ENCODE measurements at places on chromosomes 2 and 18.

- no peak for DNase-seq
Observed at GRCh38 chr18:11506856-11507255, 102.5 kb upstream of the SLC35G4 start.

GRCh38 chr2:10915236-10915635 lies 3.5 kb downstream of the KCNF1 start:
- DNase-seq = no peak

- DNase-seq = no peak
Observed at GRCh38 chr2:111171337-111171930, 50.7 kb downstream of the BCL2L11 start.

GRCh38 chr2:68280796-68281195 lies 28.5 kb upstream of the PPP3R1 start:
- no peak for DNase-seq

DNA sequence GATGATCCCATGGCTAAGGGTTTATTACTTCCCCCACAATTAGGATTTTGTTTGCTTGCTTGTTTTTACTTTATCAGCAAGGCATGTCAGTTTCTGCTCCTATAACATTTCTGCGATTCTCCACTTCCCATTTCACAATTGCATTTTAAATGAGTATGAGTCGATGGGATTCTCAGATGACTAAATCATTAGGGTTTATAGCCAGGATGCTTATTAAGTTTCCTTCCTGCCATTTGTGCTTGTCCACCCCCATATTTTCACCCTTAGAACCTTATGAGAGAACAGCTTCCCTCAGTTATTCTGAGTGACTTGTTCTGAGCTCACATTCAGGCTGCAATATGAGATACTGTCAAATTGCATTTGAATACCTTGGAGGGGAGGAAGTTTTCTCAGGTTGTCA lies 37.9 kb upstream of the C1GALT1C1L start:
- DNase-seq = no peak

DNA sequence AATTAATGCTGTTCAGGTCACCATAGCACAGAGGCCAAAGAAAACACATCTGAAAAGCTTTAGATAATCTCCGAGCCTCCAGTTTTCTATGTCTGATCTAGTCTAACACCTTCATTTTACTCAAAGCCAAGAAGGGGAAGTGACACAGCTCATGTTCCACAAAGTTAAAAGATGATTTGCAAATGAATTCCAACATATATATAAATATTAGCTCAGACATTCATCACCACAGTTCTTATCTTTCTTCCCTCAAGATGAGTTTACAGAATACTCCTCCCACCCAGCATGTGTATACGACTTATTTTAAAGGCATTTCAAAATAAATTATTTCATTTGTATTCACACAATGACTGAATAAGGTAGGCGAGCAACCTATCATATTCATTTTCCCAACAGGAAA lies 82.4 kb downstream of the AAK1 start:
- no peak for DNase-seq

DNA sequence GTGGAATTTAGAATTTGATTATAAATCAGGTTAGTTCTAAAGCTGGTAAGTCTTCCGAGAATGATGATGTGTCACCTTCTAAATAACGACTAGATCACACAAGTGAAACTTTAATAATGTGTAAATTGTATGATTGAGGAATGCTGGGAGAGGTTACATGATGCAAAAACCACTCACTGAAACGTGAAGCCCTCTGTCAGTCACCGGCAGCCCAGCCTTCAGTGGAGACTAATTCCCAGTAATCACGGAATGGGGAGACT lies 45.9 kb upstream of the ROCK2 start:
- DNase-seq = no peak

GRCh38 chr2:1743396-1744150 lies 742 bp downstream of the PXDN start:
- peak; percentile 65 for DNase-seq

GRCh38 chr2:64854773-64855237 lies 134.4 kb upstream of the SLC1A4 start:
- DNase-seq = peak; percentile 53

GRCh38 chr2:38712871-38713270 lies 38.3 kb downstream of the SRSF7 start:
- DNase-seq = peak; percentile 20

DNA sequence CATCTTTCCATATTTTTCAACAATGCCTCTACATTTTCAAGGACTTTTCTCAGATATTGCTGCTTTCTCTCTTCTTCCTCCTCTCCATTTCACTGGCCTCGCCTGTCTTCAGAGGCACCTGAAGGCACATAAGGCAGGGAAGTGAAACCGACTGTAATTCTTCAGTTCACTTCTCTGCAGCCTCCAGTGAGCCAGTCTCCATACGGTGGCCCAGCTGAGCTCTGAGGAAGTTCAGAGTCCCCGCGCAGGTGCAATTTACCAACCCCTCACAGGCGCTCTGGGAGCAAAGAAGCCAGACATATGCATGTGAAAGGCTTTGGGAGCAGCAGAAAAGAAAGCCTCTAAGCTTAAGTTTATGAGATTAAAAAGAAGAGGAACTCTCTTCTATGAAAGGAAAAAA lies 12.4 kb downstream of the KLHL14 start:
- no peak for DNase-seq

- DNase-seq = no peak
Observed at GRCh38 chr18:75267643-75268363, 57.2 kb downstream of the TSHZ1 start.

- DNase-seq = no peak
Observed at GRCh38 chr18:59686260-59686659, 11.0 kb downstream of the CCBE1 start.

- no peak for DNase-seq
Observed at GRCh38 chr2:38215993-38216392, 140.0 kb upstream of the CYP1B1 start.

DNA sequence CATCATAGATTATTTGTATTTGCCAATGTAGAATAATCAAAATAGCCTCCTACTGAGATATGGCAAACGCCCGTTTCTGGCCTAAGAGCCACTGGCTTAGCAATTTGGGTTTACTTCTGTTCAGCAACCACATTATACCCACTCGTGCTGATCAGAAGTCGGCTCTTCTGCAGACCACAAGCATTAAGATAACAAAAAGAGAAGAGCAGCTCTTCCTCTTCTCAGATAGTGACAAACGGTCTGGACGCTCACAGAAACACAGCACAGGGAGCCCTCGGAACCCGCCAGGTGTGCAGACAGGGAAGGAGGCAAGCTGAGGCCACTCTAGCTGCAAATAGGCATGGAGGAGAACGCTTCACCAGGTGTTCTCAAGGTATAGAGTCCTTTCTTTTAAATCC lies 164.0 kb downstream of the HDAC4 start:
- DNase-seq = no peak

DNA sequence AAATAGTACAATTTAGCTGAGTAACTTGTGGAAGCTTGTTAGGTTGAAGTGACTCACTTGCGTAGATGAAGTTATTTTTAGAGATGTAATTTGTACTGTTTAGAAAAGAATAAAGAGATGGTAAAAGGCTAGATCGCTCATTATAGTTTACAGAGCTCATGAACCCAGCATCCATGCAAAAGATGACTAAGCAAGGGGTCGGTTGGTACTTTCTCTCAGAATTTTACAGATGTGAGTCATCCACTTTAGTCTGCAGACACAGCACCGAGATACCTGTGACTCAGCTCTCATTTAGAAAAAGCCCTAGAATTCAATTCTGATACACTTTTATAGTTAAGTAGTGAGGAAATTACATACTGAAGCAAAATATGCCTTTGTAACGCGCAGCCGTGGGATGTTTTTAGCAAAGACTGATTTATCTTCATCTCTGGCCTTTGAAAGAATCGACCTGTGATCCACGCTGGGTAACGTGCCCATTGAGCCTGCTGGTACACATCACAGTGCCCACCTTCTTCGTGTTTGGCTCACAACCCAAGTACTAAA lies 116.5 kb upstream of the FOSL2 start:
- DNase-seq = peak; percentile 69

GRCh38 chr18:23859466-23860336 lies 154.9 kb upstream of the TTC39C start:
- no peak for DNase-seq

GRCh38 chr2:173589604-173590275 lies 235.1 kb downstream of the CDCA7 start:
- peak; percentile 43 for DNase-seq

- no peak for DNase-seq
Observed at GRCh38 chr2:137369106-137369505, 595.2 kb upstream of the HNMT start.

DNA sequence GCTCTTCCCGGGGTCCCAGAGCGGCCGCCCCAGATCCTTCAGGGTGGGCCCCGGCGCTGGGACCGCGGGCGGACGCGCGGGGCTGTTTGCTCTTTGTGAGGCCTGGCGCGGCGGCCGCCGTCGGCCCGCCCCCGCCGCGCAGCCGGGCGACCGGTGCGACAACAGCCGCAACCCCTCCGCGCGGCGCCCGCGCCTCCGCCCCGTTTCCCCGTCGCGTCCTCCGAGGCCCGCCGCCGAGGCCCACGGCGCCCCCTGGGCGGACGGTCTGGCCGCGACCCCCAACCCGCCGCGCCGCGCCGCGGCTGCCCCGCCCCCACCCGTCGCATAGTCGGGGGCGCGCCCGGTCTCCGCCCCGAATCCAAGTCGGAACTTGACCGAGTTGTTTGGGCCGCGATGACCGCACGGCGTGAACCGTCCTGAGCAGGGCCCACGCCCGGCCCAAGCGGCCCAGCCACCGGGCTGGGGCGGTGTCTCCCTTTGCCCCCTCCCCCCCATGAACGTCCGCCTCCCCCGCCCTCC lies 448 bp downstream of the YPEL5 start:
- DNase-seq = peak; percentile 10

DNA sequence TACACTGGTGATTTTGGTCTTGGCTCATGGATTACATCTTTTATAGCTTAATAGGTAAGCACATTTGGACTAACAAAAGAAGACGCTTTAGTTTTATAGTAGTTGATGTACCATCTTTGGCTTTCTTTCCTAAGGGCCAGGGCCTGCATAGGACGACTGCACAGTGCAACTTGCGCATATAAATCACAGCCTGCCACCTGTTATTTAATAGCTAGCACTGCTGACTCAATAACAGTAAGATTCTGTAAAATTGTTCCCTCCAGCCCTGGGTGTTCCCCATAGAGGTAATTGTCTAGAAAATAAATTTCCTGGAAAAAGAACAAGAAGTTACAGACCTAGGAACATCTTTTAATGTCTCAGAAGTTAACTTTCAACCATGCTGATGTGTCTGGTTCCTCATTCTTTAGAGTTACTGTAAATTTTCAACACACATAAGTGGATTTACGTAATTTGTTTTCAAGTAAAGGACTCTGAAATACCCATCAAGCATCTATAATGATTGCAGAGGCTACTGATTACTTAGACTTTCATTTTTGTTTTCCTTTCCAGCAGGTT lies 594.2 kb upstream of the NXPH2 start:
- DNase-seq = no peak

DNA sequence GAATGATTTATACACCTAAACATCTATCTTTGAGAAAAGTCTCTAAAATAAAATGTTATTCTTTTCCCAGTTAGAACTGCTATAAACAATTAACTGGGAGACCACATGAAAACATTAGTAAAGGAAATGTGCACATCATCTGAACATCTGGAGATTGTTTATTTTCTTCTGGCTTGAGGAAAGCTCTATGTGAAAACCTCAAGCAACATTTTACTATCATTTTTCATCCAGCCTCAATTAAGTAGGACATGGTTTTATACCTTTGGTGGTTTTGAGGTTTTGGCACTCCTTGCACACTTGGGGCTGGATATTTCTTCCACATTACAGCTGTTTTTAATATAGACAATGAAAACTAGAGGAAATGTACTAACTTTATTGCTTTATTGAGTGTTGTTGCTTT lies 609.5 kb upstream of the SLC8A1 start:
- DNase-seq = no peak

- no peak for DNase-seq
Observed at GRCh38 chr18:35808796-35809195, 163.7 kb upstream of the RMP24 start.

DNA sequence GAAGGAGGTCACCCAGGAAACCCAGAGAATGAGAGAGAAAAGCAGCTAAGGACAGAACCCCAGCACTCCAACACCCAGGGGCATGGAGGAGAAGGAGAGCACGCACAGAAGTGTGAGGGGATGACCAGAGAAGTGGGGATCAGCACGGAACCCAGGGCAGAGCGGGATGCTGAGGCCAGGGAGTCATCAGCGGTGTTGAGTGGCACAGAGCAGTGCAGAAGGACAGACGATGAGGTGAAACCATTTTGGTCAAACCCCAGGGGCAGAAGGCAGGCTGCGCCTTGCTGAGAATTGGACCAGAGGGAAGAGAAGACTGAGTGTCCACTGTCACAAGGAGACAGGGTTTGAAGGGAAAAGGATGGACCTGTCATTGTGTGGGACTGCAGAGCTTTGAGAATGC lies 23.4 kb upstream of the ASB18 start:
- DNase-seq = no peak

Measured in MG63 (cell line).